CD4-positive, alpha-beta T cell (primary cell): ENCODE measurements at places on chromosomes 12 and 14.

DNA sequence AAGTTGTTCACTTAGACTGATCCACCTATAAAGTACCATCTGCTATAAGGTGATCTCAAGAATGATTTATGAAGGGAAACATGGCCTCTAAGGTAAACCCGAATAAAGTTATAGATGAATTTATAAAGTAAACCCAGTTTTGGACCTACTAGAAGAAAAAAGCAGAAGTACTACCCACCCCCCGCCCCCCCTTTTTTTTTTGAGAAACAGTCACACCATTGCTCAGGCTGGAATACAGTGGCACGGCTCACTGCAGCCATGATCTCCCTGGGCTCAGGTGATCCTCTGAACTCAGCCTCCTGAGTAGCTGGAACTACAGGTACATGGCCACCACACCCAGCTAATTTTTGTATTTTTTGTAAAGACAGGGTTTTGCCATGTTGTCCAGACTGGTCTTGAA is 3.9 kb downstream of the ENTPD5 start:
- no peak for DNase-seq

DNA sequence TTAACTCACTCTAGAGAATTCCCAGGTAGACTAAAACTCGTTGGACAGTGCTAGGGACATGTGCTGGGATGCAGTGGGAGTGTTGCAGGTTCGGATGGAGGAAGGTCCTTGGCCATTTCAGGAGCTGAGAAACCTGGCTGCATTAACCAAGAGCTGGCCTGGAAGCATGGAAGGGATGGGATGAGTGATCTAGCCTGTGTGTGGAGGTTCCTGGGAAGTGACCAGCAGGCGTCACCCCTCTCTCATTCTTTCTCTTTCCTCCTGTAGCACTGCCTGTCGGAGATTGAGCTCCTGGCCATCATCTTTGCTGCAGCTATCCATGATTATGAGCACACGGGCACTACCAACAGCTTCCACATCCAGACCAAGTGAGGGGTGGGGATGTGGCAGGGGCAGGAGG is 15.6 kb downstream of the PPP1R1A start:
- DNase-seq: no peak

DNA sequence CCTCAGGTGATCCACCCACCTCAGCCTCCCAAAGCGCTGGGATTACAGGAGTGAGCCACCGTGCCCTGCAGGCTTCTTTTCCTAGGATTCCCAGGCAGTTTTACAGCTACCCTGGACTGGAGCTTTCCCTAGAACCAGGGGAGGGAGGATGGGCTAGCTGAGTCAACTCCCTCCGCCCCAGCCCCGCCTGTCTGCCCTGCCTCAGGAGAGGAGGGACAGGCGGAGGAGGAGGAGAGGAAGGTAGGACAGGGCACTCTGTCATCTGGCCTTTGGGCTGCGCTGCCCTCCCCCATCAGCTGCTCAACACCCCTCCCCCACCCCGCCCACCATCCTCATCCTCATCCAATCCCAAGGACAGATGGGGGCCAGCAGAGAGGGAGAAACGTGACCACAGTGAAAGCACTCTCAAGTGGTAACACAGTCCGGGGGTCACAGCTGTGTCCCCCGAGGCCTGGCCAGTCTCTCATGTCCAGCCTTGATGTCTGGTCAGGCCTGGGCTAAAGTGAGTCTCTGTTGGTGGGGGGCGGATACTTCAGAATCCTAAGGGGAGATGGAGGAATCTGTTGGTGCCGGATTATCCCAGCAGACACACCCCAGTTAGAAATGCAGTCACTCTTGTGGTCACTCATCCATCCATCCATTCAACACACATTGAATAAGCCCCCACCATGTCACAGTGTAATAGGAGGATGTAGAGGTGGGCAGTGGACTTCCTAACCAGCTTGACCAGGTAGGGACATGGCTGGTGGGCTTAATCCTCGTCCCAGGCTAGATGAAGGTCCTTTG is 12.3 kb downstream of the FIGNL2 start:
- DNase-seq: no peak

DNA sequence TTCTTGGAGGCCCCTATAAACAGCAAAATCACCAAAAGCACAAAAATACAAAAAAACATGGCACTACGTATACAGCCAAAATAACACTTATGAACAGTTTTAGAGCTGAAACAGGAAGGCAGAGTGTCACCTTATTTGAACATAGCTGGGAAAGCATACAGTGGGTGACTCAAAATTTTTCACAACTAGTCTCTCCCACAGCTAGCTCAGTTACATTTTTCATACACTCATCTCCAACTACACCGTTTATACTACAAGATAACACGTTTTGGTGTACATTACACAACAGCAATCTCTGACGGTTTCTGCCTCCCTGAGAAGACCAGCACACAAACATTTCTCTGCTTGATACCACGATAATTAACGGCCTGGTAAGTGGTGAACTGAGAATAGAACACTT is 2.9 kb downstream of the RAD52 start:
- DNase-seq: no peak

- DNase-seq: no peak
Measured at GRCh38 chr12:106096376-106096775, 42.4 kb downstream of the NUAK1 start.

- no peak for DNase-seq
Measured at GRCh38 chr14:91866511-91867295, 633 bp downstream of the TC2N start.

GRCh38 chr14:31360919-31361662 is 59.3 kb downstream of the HEATR5A start:
- no peak for DNase-seq

DNA sequence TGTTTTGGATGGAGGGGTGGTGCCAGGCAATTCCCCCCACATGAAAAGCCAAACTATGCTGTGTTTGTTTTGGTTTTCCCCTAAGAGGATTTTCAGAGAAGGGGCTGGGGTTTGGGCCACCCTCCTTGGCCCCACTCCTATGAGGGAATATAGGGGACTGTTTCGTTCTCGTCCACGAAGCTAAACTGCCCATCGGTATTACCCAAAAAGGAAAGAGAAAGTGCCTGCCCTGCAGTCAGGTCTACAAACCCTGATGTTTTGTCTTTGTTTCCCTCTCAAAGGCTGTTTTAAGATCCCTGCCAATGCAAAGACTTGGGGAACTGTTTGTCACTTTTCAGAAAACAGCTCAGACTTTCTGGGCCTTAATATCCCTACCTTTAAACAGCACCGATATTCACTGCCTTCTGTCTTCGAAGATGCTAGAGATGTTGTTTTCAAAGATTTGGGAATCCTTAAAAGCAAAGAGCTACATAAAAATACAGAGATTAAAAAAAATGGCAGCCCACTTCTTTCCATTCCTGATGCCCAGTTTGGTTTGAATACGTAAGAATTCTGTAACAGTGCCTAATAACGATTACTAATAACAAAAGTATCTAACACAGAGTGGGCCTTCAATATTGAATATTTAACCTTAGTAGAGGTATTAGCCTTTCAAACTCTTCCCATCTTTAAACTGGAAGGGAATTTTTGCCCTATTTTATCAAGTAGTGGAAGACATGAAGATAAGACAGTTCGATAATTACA is 518.4 kb downstream of the MED13L start:
- DNase-seq: no peak

DNA sequence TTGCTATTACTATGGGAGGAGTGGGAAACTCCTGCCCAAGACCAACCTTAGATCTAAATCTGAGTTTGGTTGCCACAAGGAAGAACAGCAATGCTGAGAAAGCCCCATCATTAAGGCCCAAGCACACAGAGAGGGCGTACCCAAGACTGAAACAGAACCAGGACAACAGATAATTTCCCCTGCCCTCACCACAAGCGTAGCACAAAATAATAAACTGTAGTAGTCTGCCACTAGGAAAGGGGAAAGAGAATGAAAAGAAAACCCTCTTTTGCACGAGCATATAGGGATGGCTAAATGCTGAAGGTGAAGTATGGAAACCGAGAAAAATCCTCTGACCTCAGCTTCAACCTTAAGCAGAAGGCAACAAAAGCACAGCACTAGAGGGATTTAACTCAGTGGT is 76.5 kb upstream of the DHRS4 start:
- DNase-seq: no peak

GRCh38 chr14:105841022-105842009 is 314.9 kb downstream of the TMEM121 start:
- DNase-seq: no peak
